OCI-M1 (cell line): ENCODE measurements at places on chromosomes 13 and 19.

- DNase-seq: no peak
These were observed 130.8 kb downstream of the OLFM4 start for GRCh38 chr13:53159431-53159830.

DNA sequence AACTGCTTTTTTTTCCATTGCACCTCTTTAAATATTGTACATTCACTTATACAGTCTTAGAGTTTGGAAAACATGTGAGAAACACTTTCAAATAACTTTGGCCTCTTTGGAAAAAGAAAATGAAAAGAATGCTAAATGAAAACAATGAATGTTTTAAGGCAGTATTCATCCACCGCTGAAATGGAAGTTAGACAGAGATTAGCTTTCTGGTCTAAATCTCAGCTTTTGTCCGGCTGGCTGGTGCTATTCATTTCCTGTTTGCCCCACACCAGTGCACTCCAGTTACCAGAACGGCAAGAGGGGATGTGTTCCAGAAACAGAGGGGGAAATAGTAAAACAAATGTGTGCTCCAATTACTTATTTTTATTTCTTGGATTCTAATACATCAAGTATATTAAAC lies 1201.3 kb downstream of the EFNB2 start:
- DNase-seq: no peak

DNA sequence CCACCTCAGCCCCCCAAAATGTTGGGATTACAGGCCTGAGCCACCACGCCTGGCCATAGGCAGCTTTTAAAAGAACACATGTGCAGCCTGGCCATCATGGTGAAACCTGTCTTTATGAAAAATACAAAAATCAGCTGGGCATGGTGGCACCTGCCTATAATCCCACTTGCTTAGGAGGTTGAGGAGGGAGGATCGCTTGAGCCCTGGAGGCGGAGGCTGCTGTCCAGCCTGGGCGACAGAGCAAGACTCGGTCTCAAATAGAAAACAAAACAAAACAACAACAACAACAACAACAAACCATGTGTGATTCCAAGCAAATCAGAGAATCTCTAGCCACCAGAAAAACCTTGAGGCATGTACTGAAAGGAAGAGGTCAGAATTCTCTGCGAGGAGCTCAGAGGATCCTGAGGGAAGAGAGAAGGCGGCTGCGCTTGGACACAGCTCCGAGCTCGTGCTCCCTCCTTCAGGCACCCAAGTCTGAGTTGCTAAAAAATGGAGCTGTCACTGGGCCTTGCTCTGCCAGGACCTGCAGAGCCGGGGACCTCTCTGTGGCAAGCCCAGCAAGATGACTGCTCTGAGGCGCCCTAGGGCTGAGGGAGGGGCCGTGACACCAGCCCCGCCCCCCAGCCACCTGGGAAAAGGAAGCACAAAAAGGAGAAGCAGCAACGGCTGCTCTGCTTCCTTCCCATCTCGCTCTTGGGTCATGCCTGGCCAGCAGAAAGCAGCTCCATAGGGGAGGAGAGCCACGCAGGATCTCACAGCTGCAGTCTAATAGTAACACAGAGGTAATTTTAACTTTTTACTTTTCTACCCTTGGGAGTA lies at the start of gene ARL11:
Gene ARL11, plus strand, starts transcription at position 677 of the 822 bp plus-strand sequence. CDS start 1,941 bp downstream, outside the sequence.
- peak; percentile 95 for DNase-seq

- DNase-seq: no peak
These were observed 25.7 kb downstream of the CRYL1 start for GRCh38 chr13:20499986-20500385.

DNA sequence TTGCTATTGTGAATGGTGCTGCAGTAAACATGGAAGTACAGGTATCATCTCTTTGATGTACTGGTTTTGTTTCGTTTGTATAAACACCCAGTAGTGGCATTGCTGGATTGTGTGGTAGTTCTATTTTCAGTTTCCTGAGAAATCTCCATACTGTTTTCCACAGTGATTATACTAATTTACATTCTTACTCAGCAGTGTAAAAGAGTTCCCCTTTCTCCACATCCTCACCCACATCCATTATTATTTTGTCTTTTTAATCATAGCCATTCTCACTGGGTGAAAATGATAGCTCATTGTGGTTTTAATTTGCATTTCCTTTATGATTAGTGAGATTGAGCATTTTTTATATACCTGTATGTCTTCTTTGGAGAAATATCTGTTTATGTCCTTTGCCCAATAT lies 62.3 kb upstream of the PARP4 start:
- no peak for DNase-seq

GRCh38 chr13:87128036-87128435 lies 543.1 kb upstream of the SLITRK5 start:
- DNase-seq: no peak

DNA sequence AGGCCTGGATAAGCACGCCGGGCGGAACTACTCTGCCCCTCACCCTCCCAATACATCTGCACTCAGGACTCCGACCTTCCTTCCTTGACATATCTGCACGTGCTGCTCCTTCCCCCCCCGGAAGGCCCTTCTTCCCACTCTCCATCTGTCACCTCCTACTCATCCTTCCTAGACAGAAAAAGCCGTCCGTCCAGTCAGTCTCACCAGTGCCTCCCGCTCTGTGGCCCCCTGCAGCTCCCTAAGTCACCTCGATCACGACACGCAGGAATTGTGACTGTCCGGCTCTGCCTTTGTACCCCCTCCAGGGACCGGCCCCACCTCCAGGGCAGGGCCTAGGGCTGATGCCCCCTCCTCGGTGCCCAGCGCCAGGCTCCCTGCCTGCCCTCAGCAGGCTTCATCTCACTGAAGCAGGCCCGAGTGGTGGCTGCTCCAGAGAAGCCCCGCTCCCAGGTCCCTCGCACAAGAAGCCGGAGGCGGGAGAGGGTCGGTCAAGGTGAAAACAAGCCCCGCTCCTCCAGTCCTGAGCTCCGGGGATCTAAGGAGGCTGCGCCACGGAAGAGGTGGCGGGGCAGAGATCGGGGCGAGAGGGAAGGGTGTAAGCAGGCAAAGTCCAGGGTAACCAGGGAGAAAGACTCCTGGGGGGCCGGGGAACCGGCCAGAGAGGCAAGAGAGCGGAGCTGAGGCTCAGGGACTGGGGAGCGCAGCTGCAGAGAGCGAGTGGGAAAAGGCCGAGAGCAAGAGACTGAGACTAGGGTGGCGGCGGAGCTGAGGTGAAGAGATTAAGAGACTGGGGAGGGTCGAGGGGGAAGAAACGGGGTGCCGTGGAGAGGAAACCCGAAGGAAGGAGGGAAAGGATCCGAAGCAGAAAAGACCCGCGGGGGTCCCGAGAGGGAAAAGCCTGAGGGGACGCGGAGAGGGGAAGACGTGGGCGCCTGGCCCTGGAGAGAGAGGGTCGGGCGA lies 1.1 kb downstream of the PPP6R1 start:
- peak; percentile 52 for DNase-seq

- DNase-seq: peak; percentile 91
These were observed 801 bp downstream of the QTRT1 start for GRCh38 chr19:10701955-10702525.

DNA sequence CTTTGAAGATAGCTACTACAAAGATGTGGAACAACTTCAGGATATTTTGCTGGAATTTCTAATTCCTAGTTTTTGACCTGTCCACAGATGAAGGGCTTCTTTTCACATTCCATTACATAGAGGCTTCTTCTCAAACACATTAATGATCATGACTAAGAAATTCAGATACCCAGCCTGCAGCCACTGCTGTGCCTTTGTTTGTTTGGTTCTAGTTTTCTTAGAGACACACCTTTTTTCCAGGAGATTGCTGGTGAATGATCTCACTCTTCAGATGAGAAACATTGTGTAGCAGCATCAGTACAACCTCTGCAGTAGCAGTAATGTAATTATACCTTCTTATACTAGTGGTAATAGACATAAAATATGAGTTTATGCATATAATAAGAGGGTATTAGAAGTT lies 5.0 kb downstream of the TDRD3 start:
- DNase-seq: no peak

DNA sequence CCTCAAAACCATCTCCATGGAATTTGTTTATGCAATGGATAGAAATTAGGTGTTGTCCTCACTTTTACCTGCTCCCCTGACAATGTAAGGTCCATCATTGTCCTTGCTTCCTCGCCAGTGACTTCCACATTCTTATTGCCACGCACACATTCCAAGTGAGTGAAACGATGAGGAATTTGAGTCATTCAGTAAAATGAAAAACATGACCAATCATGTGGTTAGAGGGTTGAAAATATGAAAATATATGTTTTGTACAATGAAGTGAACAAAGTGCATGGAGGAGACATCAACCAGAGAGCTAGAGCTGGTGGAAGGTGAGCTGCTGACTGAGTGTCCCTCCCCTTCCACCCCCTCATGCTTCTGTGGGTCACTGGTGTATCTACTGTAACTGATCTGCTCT lies 91.7 kb downstream of the ATP8A2 start:
- no peak for DNase-seq

GRCh38 chr13:80945328-80945727 lies 604.4 kb upstream of the SPRY2 start:
- no peak for DNase-seq

- DNase-seq: peak; percentile 88
These were observed 90.5 kb upstream of the SLC15A1 start for GRCh38 chr13:98842858-98843481.

GRCh38 chr13:71448080-71448630 lies 418.8 kb downstream of the DACH1 start:
- no peak for DNase-seq

DNA sequence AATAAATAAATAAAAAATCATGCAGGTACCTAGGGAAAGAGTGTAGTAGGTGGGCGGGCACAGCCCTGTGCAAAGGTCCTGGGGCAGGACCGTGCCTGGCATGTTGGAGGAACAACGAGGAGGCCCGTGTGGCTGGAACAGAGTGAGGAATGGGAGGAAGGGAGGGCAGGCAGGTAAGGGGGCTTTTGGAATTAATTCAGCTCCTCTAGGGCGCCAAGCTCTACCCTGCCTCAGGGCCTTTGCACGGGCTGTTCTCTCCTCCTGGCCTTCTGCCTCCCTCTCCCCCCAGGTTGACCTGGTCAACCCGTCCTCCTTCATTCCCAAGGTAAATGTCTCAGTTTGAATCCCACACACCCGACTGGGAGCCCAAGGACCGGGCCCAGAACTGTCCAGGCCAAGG lies 31.1 kb upstream of the SEMA6B start:
- no peak for DNase-seq

DNA sequence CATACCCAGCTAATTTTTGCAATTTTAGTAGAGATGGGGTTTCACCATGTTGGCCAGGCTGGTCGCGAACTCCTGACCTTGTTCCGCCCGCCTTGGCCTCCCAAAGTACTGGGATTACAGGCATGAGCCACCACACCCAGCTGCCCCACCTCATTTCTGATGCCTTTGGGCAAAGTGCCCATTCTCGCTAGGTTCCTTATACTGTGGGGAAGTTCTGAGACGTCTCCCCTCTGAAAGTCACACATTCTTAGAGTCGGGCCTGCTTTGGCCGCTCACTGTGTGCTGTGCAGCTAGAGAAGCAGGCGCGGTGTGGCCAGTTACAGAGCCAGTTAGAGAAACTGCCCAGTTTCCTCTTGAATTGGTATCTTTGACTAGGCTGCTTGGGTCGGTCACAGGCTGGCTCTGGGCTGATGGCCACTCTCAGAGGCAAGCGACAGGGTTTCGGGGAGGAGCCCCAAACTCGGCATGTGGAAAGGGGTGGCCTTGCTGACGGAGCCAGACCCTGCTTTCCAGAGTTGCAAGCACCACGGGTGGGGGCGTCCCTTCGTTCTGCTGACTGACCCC lies 18.0 kb downstream of the PRAM1 start:
- DNase-seq: no peak

DNA sequence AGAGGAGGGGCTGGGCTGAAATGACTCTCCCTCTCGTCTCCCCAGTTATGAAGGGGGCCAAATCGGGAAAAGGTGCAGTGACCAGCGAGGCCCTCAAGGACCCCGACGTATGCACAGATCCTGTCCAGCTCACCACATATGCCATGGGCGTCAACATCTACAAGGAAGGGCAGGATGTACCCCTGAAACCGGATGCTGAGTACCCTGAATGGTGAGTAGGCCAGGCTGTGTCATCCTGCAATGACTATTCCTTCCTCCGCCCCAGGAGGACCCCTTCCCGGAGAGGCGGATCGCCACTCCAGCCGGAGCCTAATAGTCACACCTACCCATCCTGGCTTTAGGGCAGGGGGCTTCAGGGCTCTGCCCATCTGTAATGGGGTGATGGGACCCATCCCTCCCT lies 2.6 kb downstream of the MRPL54 start:
- DNase-seq: no peak

- no peak for DNase-seq
These were observed 76.2 kb upstream of the IRS2 start for GRCh38 chr13:109862627-109863026.

DNA sequence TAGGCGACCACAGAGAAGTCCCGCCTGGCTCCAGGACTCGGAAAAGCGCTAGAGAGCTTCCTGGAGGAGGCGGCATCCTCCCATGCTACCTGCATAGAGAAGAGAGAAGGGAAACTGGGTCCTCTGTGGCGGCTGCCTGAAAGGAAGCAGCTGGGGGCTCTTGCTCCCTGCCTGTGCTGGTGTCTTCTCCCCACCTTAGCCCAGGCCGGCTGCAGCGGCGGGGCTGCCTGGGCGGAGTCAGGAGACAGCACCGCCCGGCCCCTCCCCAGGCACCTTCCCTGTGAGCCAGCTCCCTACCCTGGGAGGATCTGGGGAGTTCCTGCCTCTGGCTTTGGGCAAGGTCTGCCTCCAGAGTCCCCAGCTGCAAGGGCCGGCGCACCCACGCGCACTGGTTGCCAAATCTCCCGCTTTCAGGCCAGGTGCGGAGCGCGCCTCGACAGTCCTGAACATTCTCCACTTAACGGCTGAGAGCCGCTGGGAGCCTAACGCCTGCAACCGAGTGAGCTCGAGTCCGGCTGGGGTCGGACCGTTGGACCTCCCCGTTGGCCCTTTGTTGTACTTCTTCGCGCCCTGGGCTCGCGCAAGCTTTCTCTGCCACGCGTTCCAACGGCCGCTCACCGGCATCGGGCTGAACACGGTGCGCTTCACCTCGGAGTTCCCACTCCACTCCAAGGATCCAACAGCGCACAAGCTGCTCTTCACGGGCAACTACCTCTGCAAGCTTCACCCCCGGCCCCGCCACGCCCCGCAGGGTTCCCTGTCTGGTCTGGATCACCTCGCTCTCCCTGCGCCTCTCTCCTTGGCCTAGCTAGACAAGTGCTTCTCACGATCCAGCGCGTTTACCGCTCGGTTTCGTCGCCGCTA lies 21.8 kb upstream of the ZNF30 start:
- DNase-seq: no peak

DNA sequence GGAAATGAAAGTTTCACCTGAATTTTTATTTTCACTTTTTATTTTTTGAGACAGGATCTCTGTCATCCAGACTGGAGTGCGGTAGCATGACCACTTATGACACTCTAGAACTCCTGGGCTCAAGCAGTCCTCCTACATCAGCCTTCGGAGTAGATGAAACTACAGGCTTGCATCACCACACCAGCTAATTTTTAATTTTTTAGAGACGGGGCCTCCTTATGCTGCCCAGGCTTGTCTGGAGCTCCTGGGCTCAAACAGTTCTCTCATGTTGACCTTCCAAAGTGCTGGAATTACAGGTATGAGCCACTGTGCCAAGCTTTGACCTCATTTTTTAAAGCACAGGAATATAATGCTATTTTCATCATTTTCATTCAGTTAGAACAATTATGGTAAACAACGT lies 297.0 kb upstream of the KLHL1 start:
- DNase-seq: no peak

- no peak for DNase-seq
These were observed 43.6 kb downstream of the LYL1 start for GRCh38 chr19:13058951-13059660.

- no peak for DNase-seq
These were observed 159.8 kb downstream of the CYSLTR2 start for GRCh38 chr13:48813518-48813917.
